ENCODE measurements at places on chromosomes 2 and 18.

DNA sequence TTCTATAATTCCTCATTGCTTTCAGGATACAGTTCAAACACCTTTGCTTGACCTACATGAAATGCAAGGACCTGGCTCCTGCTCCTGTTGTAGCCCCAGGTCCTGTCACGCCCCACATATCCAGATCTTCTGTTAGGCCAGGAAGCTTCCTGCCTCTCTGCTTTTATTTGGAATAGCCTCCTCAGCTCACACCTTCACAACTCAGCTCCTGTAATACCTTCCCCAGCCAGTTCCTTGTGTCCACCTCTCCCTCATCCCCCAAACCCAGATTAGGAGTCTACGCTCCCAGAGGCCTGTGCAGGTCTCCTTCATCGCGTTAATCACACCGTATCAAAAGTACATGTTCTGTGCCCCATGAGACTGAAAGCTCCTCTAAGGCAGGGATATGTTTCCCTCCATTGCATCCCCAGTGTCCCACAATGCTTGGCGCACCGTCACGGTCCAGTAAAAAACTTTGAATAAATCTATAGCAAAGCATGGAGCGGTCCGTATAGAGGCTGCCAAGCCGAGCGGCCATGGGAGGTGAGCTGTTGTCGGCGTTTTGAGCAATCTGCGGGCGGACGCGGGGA is 371 bp downstream of the MDH1B start:
- DNase-seq: no peak

DNA sequence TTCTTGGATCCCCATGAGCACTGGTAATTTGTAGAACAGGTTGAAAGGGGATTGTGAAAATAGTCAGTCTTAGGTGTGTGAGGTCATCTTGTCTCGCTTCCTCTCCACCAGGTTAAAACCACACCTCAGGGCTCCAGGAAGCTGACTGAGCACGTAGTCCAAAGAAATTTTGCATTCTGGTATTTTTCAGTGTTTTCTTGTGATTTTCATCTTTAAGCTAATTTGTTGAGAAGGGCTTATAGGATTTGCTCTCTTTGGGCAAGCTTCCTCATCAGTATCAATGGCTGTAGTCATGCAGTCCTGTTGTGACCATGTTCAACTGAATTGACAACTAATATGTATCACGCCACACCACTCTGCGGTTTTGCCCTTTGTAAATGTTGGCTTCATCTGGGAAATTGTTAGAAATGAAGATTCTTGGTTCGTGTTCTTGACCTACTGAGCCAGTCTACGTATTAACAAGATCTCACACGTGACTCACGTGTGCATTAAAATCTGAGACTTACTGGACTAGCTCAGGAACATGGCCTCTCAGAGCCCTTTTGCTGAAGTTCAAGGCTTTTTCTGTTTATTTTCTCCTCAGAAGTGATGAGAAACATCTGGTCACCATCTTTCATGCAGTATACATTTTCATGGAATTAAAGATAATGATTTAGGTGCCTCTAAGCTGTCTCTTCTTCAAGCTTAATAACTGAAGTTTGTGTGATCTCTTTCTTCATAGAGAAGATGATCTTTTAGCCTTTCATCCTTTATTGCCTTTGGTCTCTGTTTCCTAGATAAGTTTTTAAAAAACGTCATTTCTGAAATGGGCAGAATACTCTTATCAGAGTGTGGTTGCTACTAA is 32.8 kb downstream of the FMNL2 start:
- no peak for DNase-seq

DNA sequence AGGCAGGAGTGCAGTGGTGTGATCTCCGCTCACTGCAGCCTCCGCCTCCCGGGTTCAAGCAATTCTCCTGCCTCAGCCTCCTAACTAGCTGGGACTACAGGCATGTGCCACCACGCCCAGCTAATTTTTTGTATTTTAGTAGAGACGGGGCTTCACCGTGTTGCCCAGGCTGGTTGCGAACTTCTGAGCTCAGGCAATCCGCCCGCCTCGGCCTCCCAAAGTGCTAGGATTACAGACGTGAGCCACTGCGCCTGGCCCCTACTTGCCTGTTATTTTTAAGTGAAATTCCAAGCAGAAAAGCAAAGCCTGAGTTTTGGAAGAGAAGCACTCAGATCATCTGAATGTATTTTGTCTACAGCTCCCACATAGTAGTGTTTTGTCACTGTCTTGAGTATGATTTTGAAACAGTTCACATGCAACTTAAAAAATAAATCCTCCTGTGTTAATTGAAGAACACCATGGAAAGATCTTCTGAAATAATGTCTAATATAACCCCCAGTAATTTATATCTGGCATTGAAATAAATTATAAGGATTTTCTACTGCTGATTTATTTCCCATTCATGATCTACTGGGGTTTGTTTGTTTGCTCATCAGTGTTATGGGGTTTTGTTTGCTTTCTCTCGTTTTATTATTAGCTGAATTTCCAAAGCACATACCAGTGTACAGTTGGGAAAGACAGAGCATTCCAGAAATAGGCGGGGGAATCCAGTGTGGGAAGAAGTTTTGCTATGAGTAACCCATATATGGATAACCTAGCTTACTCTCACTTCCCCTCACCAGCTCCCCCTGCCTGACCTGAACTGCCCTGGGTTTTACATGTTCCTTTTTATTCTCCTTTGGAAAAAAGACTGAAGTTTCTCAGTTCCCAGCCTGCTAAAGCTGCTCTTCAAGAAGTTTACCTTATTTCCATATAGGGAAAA is 80.1 kb upstream of the MAP3K20 start:
- peak; percentile 93 for DNase-seq

GRCh38 chr2:218811382-218811781 is 20.2 kb downstream of the PRKAG3 start:
- DNase-seq: no peak

DNA sequence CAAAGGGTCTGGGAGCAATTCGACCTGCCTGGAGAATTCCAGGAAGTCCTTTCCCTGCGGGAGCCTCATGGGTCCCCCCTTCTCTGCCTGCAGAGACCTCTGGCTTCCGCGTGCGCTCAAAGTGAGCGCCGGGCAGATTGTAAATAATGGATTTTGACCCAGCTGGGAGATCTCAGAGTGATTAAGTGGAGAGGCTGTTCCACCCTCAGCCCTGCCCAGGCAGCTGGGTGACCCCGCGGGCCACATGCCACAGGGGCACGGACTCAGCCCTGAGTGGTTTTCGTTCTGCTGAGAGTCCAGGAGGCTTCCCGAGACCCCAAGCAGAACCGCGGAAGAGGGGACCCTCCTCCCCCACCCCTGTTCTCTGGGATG is 1.2 kb downstream of the KCNG2 start:
- DNase-seq: no peak

- DNase-seq: no peak
Observed at GRCh38 chr2:239768031-239768790, 256.9 kb downstream of the NDUFA10 start.
